ENCODE measurements at places on chromosomes 5 and 9.
A peak's percentile ranks its signal among the peaks of the same experiment; 100 is the strongest.

DNA sequence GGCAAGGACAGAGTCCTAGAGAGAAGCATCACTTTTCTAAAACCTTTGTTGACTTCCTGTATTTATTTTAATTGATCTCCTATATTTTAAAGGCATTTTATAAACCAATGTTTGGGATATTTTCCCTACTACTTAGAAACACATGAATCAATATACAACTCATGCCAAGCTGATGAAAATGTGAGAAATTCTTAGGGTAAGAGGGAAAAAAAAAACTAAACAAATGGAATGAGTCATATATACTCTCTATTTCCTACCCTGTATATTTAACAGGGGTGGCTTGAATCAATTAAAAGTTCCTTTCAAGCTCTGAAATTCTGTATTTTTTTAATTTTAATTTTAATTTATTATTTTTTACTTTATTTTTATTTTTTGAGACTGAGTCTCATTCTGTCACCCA is 19.6 kb downstream of the BAAT start:
- no peak for DNase-seq

- no peak for DNase-seq
These were observed 91.8 kb upstream of the PRSS3 start for GRCh38 chr9:33703430-33704102.

GRCh38 chr9:18594837-18595236 is 120.9 kb downstream of the ADAMTSL1 start:
- DNase-seq, result no peak

- no peak for DNase-seq
These were observed 132.3 kb upstream of the TAF11L2 start for GRCh38 chr5:17365811-17366138.

DNA sequence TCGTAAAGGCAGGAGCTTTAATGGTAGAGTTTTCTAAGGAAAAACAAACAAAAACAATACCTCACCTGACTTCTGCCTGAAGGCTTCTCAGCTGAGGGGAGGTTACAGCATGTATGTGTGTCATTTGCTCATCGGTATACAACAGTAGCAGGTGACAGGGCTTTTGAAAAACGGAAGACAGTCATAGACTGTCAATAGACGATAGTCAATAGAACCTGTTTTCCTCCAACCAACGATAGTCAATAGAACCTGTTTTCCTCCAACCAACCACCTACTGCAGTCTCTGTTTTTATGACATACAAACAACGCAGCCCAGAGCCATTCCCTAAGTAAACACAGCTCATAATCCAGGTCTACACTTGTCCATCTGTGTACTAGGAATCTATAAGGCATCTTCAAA is 74.6 kb downstream of the RETREG1 start:
- no peak for DNase-seq

DNA sequence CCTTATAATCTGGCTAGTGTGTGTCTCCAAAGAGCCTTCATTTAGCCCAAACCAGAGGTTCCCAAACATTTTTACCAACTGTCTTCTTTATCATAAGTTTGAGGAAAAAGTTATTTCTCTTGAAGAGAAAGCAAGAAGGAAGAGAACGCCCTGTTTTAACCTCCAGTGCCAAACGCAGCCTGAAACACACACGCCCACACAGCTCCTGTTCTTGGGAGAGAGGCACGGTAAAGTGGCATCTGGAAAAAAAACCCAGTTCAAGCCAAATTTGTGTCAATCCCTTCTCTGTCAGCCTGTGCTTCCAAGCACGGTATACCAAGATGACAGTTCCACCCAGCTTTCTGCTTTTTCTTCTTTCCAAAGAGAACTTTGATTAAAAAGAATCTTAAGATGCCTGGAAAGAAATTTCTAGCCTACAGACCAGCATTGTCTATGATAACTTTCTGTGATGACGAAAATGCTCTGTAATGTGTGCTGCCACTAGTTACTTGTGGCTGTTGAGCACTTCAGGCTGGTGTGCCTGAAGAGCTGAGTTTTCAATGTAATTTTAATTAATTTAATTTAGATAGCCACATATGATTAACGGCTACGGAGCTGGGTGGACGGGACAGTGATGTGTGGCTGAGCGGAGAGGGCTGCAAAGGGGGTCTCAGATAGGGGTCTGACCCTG is 62.3 kb downstream of the ACER2 start:
- DNase-seq, result no peak

- no peak for DNase-seq
These were observed 2112.9 kb upstream of the WWC1 start for GRCh38 chr5:166178411-166179080.

DNA sequence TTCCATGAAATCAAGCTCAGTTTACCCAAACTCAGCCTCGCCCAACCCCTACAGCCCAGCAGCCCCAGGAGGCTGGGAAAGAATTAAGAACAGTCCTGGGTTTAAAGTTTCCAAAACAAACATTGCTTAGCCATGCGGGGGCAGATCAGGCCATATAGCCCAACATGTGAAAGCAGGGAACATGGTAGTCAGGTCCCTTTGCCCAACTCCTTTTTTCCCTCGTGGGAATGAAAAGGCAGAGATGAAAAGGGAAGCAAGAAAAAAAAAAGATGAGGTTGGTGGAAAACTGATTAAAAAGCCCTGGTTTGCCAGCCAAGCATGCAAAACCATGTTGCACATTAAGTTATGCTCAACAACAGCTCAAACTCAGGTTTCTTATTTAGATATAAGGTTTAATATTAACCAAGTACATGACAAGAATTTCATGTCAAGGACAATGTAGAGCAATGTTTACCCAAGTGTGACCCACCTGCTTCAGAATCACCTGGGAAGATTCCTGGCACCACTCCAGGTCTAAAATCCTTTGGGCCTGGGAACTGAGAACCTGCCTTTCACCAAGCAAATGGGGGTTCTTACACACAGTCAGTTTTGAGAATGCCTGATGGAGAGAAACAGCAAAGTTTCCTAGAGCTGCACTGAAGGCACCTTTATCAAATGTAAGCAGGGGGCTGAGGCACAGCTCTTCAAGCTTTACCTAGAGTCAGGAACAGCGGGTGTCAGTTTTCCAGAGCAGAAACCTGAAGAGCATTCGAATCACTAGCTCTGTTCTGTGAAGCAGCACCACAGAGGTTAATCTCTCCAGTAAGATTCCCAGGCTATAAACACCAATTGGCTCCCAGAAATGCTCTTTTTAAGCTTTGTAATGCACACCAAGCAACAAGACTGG is 1.7 kb downstream of the FREM1 start:
- DNase-seq, result no peak

DNA sequence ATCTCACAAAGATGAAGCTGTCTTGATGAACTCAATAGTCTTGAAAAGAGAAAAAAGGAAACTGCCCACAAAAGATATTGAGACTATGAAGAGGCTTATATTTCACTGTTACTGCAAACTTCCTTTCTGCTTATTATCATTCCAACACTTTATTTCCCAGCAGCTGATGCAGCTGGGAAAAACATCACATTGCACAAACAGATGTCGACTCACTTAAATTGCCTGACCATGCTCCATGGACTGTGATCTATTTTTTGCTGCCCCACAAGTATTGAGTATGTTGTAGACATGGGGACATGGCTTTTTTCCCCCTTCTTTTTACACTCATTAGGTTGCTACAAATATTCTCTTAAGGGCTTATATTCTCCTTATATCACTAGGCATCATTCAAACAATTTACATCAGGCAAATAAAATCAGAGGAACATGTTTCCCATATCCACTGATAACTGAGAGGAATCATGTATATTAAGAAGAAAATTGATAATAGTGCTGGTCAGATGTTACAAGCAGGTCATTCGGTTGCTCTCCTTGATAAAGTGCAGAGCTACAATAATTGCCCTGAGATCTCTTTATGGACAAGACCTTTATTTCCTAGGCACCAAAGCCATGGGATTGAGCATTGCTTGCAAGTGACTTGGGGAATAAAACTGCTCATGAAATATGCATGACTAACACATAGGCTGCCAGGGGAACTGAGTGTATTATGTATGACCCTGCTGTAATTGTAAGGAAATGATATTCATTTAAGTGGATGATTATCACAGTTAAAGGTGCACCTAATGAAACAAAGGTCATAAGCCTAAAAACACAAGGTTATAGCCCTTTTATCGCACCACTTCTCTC is 509.9 kb downstream of the ZNF608 start:
- DNase-seq, result no peak

- no peak for DNase-seq
These were observed 380.2 kb downstream of the CDH10 start for GRCh38 chr5:24264547-24264946.

DNA sequence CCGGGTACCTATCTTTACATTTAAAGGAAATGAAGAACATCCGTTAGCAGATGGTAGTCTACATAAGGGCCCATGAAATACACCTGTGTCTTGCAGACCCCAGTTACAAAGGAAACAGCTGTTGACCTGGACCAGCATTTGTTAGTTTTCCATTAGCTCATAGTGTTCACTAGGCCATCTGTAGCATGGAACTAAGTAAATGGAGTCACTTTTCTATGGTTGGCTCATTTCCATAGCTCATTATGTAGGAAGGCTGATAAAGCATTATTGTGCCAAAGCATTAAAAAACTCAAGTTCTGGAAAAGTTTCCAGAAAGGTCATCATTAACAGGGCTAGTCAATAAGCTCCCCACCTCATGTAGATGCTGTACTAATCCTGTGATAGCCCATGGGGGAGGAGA is 62.1 kb downstream of the PCSK1 start:
- DNase-seq, result no peak

- DNase-seq, result no peak
These were observed 633 bp upstream of the PPP1R26 start for GRCh38 chr9:135478829-135479468.

DNA sequence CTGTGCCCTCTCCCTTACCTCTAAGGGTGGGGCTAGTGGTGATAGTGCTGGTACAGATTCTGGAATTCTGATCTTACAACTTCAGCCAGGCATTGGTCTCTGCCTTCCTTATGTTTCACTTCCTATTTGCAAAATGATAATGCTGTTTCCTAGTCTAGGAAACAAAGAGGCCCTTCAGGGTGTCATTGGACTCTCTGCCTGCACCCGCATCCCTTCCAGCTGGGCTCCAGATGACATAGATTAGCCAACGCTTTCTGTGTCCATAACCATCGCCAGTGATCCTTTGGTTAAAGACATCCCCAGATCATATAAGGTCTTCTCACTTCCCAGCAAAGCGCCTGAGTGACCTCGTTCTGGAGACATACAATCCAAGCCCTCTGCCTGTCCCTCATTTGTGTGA is 180.7 kb downstream of the ERCC6L2 start:
- no peak for DNase-seq

GRCh38 chr5:92641031-92641962 is 939.7 kb downstream of the NR2F1-AS1 start:
- no peak for DNase-seq

GRCh38 chr5:71932131-71932654 is 175.1 kb upstream of the MAP1B start:
- no peak for DNase-seq

DNA sequence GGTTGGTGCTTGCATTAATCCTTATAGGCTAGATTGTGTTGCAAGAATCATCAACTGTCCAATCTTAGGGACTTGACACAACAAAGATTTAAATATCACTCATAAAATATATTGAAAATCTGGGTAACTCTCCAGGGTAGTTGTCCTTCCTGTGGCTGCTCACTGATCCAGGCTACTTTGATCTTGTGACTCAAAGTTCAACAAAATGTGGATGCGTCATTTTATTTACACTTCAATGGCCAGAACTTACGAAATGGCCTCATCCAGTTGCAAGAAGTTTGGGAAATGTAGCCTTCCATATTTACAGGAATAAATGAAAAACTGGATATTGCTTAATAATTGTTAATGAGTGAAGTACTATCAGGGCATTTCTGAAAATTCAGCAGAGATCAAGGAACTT is 235.5 kb upstream of the ACTBL2 start:
- no peak for DNase-seq

DNA sequence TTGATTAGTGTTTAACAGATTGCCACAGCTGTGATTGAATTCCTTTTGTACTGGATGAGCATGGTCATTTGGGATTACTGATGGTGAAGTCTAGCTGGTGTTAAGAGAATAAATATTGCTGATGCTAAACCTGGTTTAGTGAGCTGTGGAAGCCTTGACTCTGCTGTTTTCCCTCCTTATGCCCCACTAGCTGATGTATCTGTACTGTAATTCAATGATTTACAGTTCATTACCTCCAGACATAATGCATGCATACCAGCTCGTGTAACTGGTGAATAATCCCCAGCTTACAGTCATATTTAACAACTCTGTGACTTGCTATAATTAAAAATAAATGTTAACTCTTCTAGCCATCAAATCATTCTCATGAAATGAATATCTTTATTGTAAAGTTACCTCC is 1.7 kb upstream of the CMYA5 start:
- no peak for DNase-seq

GRCh38 chr5:75361310-75361709 is 24.3 kb downstream of the HMGCR start:
- DNase-seq, result no peak

- no peak for DNase-seq
These were observed 134.4 kb downstream of the ATG10 start for GRCh38 chr5:82106207-82106606.

DNA sequence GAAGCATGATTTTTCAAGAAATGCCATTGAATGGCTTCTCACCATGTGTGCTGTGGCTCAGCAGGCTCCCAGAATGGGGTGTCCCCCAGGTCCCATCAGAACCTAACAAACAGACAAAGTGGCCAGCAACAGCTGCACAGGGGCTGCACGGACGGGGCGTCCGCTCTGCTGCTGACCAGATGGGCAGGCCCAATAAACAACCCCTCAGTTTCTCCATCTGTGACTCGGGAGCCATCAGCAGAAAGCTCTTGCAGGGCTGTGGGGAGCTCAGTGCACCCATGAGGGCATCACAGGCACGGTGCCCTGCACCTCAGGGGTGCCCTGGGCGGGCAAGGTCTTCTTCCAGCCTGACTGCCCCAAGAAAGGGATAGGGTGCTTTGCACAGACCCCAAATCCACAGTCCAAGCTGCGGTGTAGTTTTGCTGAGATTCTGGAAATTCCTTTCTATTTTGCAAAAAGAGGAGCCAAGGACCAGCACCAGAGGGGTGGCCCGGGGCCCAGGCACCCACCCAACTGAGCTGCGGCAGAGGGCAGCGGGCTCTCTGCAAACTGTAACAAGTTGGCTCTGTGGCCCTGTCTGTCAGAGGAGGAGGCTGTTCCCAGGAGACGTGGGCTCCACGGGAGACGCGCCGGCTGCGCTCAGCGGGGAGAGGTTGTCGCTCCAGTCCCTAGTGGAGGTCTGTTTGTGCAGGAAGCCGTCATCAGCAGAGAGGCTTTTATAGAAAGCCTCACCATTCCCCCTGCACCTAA is 138.7 kb upstream of the PPP1R26 start:
- DNase-seq, result peak; percentile 25

DNA sequence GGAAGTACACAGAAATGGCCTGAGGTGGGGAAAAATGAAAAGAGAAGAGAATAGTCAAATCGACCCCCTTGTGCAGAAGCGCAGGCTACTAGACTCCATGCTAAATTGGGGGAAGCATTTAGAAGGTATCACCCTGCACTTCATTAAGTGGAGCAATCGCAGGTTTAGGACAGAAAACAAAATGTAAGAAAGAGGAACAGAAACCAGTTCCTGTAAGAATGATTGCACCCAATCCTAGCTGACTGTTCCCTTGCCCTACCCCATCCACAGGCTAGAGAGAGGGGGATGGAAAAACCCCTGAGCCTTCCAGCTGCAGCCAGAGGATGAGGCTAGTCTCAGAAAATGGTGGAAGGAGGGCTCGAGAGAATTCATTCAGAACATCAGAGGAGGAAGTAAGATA is 23.9 kb upstream of the PPP1R2B start:
- DNase-seq, result no peak

- no peak for DNase-seq
These were observed 368.2 kb downstream of the NDUFS4 start for GRCh38 chr5:53928641-53929040.
